ENCODE measurements at places on chromosomes 13 and 19.

DNA sequence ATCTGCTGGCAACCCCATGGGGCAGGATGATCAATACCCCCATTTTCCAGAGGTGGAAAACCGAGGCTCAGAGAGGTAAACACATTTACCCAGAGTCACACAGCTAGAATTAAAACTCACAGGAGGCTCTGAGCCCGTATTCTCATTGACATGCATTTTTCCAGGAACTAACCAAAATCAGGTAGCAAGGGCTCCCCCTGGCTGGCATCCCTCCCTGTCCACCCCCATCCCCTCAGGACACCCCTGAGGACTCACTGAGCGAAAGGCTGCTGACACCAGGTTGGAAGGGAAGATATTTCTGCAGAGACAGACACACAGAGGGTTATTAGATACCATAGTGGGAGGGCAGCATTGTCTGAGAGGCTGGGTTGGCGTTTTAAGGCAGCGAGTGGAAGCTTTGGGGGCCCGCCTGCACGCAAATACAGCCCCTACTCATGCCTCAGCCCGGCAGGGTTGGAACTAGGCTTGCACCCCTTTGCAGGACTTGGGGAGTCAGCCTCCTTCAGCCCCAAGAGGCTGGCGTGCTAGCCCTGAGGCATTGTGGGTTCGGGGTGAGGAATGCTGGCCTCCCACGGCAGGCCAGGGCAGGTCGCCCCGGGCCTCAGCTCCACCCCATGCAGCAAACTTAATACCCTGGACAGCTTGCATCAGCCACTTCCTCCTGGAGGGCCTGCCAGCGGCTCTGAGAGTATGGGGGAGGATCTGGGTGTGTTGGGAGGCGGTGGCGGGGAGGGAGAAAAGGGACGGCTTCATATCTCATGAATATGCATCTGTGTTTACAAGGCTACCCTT is 3.9 kb downstream of the SLC1A5 start:
- no peak for DNase-seq

DNA sequence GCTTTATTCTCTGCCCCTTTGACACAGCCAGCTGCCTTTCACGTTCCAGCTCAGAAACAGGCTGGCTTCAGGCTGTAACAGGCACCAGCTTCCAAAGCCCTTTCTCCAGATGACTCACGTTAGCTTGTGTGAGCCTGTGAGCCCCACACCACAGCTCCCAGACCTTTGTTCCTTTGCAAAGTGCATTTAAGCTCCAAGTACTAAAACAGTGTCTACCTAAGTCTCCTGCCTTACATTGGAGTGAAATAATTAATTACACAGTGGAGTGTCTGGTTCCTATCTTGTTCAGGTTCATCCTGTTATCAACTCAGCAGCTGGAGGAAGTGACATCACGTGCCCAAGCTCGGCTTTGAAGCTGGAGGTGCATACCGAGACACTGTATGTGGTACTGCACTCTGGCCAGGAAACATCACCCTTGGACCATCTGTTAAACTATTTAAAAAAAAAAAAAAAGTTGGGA is 475.8 kb downstream of the FOXO1 start:
- no peak for DNase-seq

GRCh38 chr13:85725433-85725832 is 73.8 kb downstream of the SLITRK6 start:
- no peak for DNase-seq

DNA sequence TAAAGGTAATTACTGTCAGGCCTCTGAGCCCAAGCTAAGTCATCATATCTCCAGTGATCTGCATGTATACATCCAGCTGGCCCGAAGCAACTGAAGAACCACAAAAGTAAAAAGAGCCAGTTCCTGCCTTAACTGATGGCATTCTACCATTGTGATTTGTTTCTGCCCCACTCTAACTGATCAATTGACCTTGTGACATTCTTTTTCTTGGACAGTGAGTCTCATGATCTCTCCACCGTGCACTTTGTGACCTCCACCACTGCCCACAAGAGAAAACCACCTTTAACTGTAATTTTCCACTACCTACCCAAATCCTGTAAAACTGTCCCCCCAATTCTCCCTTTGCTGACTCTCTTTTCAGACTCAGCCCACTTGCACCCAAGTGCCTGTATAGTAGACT is 17.2 kb upstream of the CXCL17 start:
- no peak for DNase-seq

All from thoracic aorta (tissue), 2 donors.